ENCODE measurements at places on chromosomes 12 and 14.

DNA sequence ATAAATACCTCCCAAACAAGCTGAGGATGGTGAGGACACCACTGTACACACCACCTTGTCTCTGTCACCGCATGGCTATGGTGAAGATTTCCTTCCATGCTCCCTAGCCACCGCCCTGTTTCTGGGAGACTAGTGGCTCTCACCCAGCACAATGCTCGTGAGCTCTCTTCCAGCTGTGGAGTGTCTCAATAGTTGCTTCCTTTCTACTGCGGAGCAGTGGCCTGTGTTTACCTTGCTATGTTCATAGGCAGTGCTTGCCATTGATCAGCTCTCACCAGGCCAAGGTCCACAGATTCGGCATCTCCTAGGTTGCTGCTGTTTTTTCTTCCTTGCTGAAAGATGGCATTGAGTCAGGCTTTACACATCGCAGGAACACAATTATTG, 313.6 kb upstream of the RTL1 start:
- DNase-seq: no peak

DNA sequence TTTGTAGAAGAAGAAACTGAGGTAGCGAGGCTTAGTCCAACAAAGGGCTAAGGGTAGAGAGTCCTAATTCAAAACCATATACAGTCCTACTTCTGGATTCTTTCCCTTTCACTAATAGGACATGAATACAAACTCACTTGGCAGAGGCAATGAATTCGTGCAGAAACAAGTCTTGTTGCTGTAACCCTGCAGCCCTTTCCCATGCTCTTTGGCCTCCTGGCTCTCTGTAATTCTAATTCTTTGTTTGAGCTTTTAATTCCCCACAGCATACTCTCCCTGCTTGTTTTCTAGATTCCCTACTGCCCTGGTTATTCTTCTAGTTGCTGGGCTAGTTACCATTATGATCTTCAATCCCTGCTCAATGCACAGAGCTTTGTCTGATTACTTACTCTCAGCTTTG, 381.4 kb downstream of the ETNK1 start:
- DNase-seq: no peak

DNA sequence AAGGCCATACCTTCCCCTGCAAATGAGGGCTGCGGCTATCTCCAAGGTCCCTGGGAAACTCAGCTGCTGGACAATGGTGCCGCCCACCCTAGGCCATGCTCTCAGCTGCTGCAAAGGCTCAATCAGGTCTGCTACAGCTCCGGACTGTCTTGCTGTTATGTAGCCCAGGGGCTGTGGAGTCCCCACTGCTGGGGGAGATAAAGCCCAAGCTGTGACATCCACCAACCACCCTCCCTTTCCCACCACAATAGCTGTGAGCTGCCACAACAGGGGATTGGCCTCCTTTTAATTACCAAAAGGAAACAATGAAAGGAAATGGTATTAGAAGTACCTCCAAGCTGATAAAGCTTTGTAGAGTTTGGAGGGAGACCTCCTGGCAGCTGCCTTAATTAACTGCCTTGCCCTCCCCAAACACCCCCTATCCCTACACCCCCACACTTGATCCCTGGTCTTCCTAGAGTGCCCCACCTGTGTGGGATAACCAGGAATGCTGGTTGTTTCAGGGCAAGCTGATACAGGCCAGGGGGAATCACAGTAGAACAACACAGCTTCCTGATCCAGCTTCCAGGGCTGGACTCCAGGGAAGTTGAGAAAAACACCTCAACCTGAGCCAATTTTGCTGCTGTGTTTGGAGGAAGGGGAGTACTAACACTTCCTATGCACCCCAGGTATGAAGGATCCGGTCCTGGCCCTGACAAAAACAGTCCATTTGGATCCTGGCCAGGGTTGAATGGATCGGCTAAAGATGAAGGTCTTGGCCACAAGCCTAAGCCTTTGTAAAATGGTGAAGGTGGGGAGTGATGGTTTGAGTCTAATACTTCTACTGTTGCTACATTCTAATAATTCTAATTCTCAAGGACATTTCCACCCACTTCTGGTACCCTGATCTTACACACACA, at the start of gene VWF:
Gene VWF, minus strand, starts transcription at position 260 of the 899 bp plus-strand sequence. CDS start 1,474 bp downstream, outside the sequence.
- DNase-seq: no peak

- no peak for DNase-seq
These were observed 7.7 kb downstream of the TNFAIP2 start for GRCh38 chr14:103130965-103131364.

DNA sequence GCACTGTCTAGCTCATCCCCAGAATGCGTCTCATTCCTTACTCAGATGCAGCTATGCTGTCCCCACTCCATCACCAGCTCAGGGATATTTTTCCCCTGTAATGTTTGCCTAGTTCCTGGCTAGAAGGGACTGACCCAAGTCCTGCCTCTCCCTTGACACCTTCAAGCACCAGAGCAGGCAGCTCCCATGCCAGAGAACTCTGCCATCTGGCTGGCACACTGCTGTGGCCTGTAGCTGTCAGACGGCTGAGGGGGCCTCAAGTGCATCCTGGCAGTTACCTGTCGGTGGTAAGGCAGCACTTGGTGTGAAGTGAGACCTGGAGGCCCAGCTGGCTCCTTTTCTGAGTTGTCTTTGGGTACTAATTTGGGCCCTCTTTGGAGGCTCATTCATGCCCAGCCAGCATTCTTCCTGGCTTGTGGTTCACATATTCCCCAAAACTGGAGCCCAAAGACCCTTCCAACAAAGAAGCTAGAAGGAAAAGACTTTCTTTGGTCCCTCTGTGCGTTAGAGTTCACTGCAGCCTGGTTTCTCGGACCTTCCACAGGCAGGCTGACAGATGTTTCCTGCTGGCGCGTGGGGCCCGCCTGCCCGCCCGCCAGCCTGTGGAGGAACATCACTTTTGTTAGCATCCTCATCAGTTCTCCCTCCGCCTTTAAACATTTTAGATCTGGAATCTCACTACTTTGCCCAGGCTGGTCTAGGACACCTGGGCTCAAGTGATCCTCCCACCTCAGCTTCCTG, 33.0 kb downstream of the RNF34 start:
- no peak for DNase-seq

- no peak for DNase-seq
These were observed 93.2 kb downstream of the BORCS5 start for GRCh38 chr12:12450043-12450471.

GRCh38 chr14:37263656-37264236, 66.0 kb downstream of the MIPOL1 start:
- no peak for DNase-seq

DNA sequence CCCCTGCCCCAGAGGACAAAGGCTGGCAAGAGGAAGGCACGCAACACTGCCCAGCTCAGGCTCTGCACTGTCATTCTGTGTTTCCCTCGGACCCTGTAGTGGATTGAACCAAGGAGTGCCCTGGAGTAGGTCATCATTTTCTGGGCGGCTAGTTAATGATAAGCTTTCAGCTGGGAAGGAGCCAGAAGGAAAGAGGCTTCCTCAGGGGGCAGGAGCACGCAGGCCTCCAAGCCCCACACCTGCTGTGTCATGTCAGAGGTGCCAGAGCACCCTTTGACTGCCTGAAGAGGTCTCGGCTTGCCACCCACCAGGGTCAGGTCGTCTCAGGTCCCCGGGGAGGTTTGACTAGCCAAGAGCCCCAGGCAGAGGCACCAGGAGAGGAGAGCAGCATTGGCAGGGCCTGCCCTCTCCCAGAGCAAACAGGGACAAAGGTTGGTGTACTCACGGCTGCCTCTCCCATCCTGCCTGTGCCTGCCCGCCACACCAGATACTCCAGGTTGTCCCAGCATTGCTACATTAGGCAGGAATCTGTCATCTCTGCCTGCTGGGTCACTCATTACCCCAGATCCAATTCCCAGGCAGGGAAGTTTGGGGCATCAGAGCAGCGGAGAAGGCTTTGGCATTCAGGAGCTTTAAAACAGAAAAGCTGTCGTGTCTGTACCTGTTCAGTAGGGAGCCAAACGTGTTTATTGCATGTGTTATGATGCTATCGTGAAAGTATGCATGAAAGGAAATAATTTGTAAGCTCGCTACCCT, 33.5 kb upstream of the ATP2A2 start:
- DNase-seq: no peak

GRCh38 chr12:103012884-103013283, 55.4 kb downstream of the ASCL1 start:
- DNase-seq: no peak

GRCh38 chr12:120110550-120111501, 5.7 kb downstream of the RAB35 start:
- no peak for DNase-seq

DNA sequence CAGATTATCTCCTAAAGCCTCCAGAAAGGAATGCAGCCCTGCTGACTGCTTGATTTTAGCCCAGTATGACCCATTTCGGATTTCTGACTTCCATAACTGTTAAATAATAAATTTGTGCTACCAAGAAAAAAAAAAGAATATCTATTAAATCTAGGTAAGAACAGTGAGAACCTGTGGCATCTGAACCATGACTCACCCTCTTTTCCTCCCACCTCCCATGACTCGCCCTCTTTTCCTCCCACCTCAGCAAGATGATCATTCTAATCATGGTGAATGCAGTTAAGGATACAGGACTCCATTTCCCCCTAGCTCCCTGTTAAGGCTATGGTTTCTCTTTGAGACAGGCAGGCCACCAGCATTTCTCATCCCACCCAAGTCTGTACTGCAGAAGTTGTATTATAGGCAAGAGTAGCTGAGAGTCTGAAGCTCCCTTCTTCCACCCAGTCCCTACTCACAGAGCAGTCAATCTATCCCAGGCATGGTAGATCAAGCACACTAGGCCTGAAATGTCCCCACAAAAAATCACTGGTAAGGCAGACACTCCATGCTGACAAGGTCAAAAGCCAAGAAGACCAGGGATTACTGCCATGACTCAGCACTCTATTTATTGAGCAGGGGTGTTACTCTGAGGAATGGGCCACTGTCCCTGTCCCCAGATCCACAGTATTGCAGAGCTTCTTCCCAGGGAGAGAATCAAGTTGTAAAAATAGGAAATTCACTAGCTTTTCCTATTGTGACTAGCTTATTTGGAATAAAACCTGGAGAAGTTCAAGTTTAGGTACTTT, 188.9 kb downstream of the ADAMTS20 start:
- no peak for DNase-seq

DNA sequence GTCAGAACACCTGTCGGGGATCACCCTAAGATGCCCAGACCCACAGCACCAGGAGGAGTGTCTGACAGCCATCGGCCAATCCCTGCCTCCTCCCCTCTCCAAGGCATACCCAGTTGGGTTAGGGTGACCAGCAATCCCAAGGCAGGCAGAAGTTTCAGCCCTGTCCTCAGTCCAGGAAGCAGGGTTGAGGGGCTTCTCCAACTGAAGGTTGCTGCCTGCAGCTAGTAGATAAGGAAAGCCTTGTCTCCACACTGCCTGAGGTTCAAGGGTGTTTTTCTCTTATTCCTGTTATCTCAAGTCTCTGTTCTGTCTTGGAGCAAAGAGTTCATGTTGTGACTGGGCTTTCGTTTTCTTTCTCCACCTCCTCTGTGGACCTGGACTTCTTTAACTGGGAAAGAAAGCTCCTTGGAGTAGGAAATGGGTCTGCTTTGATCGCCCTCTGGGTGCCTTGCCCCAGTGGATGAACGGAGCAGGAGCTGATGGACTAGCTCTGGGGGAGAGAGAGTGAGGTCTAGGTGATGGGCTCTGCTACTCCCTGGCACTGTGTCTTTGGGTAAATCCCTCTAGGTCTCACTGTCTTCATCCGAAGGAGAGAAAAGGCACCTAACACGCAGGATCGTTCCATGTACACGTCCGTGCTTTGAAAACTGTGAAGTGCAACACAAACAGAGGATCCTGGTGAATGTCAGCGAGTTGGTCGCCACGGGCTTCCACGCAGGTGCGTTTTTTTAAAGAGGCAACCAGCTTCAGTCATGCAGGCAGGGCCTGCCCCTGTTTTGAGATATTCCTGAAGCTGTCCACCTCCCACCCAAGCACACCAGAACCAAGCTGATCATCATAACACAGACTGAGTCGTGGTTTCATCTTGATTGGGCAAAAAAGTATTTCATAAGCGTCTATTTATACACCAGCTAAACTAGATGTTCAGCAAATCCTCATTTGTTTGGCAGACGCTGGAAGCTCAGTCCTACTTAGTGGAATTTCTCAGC, 52.5 kb upstream of the FOXN3 start:
- no peak for DNase-seq

DNA sequence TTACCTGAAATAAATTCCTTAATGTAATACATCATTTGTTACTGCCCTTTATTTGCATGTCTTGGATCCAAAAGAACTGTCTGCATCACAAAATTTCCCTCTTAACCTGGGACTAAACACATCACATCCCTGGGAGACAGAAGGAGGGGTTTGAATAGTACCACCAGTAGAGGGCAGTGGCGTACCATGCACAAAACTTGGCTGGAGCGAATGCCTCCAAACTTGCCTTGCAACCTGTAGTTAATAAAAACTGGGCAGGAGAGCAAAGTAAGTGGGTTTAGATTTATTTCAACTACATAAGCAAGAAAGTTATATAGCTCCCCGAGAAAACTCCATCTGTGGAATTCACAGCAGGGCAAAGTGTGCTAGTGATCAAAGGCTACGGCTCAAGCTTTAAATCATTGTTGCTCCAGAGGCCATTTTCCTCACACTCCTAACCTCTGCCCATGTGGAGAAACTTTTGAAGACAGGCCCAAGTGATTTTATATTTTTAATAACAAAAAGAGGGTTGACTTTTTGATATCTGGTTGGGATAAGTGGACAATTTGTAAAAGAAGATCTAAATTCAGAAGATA, 1176.7 kb upstream of the SEL1L start:
- no peak for DNase-seq

DNA sequence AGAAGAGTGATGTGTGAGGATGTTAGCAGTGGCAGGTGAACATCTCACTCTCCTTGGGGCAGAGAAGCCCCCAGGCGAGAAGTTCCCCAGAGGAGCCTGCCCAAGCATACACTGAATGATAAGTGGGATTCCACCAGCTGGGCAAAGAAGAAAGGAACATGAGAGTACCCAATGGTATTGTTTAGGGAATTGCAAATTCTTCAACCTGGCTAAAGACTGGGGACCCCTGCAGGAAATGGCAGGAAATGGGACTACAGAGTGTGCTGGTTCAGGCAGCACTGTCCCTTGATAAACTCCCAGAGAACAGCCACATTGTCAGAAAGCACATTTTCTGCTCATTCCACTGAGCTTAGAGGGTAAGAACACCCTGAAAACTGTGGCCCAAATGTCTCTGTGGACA, 121.3 kb downstream of the RPS29 start:
- DNase-seq: no peak

DNA sequence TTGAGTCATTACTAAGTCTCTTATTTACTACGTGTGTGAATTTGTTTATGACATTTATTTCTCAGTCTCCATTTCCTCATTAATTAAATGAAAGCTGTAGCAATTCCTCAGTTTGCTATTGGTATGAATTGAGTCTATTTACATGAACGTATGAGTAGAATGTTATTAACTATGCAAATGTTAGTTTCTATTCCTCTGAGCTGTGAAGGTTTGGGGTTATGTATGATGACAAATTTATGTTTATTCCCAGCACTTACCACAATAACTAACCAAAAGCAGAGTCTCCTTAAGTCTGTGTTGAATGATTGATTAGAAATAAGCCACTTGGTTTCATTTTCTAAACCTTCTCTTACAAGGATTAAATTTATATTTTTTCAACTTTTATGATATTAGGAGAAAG, 1340.9 kb downstream of the FSCB start:
- no peak for DNase-seq

GRCh38 chr14:89638891-89639290, 221.9 kb upstream of the FOXN3 start:
- no peak for DNase-seq
